Epithelial cell of prostate (primary cell): ENCODE measurements at places on chromosomes 11 and 22.

GRCh38 chr11:121534131-121535093 lies 81.6 kb upstream of the SORL1-AS1 start:
- no peak for DNase-seq

- DNase-seq: no peak
Observed at GRCh38 chr11:115769891-115770290, 265.7 kb upstream of the CADM1 start.

DNA sequence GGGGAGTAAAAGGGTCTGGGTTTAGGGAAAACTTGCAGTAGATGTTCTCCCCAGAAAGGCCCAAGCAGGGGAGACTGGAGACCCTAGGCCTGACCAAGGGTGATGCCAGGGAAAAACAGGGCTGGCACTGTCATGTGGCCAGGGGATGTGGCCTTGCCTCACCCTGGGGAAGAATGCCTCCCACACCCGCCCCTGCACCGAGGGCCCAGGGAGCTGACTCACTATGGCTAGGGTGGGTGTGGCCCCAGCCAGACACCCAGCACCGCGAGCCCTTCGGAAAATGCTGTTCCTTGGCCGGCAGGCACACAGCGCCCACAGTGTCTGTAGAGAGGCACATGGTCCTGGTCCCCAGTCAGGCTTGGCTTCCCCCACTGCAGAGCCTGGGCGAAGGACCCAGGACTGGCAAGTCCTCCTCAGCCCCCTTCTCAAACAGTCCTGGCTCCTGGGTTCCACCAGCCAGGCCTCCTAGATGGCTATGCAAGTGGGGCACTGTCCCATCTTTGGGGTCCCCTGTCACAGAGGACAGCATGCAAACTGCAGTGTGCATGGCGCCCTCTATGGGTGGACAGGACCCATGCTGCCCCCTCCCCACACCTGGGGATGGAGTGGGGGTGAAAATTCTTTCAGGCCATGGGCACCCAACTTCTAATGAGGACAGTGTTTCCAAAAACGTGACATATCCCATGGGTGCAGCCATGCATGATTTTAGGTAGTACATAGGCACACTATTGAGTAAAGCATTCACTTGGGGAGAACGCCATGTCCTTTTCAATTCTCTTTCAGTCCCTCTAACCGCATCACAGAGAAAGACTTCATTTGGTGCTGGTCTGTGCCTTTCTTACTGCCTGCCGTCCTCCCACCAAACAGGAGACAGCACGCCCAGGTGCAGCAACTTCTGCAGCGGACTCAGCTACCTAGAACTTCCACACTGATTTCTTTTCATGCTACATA lies 15.2 kb downstream of the TMPRSS5 start:
- DNase-seq: peak; percentile 53

DNA sequence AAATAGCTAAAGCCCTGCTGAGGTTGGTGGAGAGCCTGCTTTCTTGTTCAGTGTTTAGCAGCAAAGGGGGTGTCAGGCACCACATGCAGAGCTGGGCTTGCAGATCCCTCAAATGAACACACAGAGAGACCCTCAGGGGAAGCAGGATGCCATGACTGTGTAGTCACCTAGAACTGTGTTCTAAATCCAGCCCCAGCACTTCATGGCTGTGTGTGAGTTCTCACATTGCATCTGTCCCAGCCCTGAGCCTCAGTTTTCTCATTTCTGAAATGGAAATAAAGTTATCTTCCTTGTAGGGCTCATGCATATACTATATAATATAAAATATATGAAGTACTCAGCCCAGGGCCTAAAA lies 47.1 kb downstream of the CWC15 start:
- DNase-seq: no peak

- DNase-seq: no peak
Observed at GRCh38 chr22:41178425-41178975, 26.6 kb upstream of the L3MBTL2 start.

- no peak for DNase-seq
Observed at GRCh38 chr11:11211186-11211585, 141.9 kb downstream of the CSNK2A3 start.

GRCh38 chr11:120830085-120830620 lies 193.7 kb upstream of the TBCEL start:
- DNase-seq: no peak

DNA sequence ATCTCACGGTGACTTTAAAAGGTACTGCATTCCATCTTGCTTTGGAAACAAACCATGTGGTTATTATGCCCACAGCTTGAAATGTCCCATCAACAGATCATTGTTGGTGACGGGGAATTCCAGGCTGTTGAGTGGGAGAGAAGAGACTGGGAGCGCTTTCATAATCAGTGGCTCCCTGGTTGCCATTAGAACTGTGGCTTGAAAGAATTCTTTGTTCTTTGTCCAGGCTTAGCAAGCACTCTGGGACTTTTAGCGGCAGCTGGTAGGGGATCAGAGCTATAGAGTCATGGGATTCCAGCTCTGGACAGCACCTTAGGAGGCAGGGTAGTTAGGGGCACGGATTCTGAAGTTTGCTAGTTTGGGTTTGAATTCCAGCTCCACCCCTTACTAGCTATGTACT lies 22.0 kb downstream of the MMP20 start:
- no peak for DNase-seq

- no peak for DNase-seq
Observed at GRCh38 chr22:25380122-25380747, 160.8 kb downstream of the CRYBB2 start.

DNA sequence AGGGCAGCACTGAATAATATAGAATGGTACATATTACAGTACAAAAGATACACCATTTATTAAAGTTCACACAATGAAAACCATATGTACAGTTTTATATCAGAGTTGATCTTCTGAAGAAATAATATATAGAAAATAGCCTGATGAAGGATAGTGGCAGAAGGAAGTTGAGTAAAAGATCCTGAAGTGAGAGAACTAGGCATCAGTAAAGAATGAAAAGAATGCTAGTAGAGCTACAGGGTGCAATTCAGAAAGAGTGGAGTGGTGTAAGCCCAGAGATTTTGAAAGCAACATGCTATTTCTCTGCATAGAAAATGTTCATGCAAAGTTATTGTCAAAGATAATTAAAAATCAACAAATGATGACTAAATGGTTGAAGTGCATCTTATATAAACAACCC lies 1552.7 kb upstream of the TENM4 start:
- DNase-seq: no peak

- DNase-seq: no peak
Observed at GRCh38 chr11:12143461-12144258, 33.3 kb downstream of the MICAL2 start.
